Activated naive CD8-positive, alpha-beta T cell treated with anti-CD3 and anti-CD28 coated beads for 36 hours (primary cell): ENCODE measurements at places on chromosomes 3 and 15. TPM values are rescaled to one million over a fixed set of nuclear protein-coding genes. Genes with fewer than 3 reads are reported as not detected.

GRK7 gene
- not detected for total RNA-seq

TNNC1 gene
- 2.9 TPM for total RNA-seq

CPNE4 gene
- not detected for total RNA-seq

- no peak for DNase-seq
Measured at GRCh38 chr3:73449774-73450173, 175.0 kb downstream of the PDZRN3 start.

GRCh38 chr3:174318181-174318580 lies 541.0 kb upstream of the NAALADL2 start:
- no peak for DNase-seq

- no peak for DNase-seq
Measured at GRCh38 chr3:109648027-109648426, 310.7 kb upstream of the DPPA4 start.

- no peak for DNase-seq
Measured at GRCh38 chr3:11159421-11159904, 5.2 kb downstream of the HRH1 start.

DNA sequence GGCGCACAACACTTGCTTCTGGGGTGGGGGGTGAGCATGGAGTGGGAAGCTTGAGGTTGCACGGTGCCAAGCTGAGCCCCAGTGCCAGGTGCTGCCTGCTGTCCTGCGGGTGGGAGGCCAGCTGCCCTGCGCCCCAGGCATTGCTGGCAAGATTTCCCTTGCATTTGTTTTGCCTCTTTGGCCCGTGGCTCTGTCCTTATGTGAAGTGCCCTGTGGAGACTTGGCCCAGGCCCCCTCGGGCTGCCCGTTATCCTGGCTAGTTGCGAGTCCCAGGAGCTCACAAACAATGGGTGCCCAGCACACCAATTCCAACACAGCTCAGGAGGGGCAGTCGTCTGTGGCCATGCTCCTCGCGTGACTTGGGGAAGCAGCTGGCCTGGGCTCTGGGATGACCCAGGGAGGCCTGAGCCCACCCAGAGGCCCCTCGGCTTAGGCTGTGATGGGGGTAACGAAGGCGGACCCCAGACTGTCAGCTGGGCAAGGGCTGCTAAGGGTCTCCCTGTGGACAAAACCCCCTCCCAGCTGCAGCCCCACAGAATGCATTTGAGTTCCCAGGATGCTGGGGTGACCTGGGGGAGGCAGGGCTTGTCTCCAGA lies 5.9 kb downstream of the C3orf22 start:
- no peak for DNase-seq

DNA sequence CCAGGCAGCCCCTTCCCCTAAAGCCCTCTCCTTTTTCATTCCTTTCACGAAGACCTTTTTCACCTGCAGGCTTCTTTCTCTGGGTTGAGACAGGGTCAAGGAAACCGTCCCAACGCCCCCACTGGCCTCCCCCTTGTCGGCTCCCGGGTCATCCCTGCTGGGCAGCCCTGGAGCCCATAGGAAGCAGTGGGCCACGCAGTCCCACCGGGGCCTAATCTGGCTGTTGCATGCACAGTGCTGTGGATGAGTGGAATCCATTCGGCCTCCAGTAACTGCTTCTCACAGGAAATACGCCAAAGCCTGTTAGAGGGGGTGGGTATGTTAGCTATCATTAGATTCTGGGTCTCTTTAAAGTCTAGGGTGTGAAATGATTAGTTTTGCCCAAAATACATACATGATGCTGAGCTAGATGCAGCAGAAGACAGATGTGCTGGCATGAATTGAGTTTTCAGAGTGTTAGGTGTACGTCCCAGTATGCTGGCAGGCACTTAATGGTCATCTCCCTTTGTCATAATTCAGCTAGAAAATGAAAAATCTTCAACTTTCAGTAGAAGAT lies 16.6 kb downstream of the LYSMD4 start:
- DNase-seq = no peak

GRCh38 chr3:25863416-25863959 lies 73.6 kb downstream of the OXSM start:
- DNase-seq = no peak

DNA sequence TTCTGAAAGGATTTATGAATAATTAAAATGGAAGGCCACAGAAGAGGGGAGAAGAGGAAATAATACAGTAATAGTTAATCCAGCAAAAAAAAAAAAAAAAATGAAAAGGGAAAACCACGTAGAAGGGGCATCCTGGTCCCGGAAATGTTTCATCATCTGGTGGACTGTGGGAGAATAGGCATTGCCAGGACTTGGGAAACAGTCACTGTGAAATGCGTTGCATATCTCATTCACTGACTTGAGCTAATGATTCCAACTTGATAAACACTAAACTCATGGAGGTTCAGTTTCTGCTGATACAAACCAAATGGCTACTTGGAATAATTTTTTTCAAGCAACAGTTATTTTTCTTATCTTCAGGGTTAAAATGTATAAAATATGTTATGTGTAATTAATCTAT lies 3.2 kb downstream of the XCR1 start:
- DNase-seq = no peak
